ENCODE measurements at places on chromosomes 2 and 18.

- DNase-seq: peak; percentile 71
These were observed 150.4 kb upstream of the SLC1A4 start for GRCh38 chr2:64838817-64839216.

GRCh38 chr2:107412981-107413380 is 413.7 kb upstream of the RGPD4 start:
- no peak for DNase-seq

GRCh38 chr2:217146956-217147355 is 287.1 kb upstream of the TNP1 start:
- DNase-seq: no peak

GRCh38 chr2:136666-137065 is 90.4 kb upstream of the FAM110C start:
- DNase-seq: no peak

DNA sequence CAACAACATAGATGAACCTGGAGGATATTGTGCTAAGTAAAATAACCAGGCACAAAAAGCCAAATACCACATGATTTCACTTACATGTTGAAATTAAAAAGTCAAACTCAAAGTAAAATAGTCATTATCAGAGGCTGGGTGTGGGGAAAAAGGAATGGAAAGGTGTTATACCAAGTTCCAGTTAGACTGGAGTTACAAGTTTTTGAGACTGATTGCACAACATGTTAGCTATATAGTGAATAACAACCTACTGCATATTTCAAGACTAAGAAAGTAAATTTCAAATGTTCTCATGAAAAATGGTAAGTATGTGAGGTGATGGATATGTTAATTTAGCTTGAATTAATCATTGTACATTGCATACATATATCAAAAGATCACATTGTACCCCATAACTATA is 116.8 kb upstream of the HNMT start:
- no peak for DNase-seq

DNA sequence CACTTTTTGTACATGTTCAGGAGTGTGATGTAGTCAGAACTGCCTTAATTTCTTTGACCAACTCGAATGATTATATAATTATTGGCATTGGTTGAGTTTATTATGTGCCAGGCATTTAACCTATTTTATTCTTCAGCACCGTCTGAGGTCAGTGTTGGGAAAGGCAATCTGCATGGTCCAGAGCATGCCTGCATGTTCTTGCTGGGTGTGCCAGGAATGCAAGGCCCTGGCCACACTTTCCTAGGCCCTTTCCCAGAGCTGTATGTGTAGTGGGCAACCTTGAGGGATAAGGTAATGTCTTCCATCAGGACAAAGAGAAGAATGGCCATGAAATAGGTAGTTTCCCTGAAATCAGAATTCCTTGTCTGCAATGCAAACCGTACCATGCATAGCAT is 9.7 kb upstream of the SNRNP200 start:
- no peak for DNase-seq

- DNase-seq: no peak
These were observed 102.7 kb downstream of the CALCRL start for GRCh38 chr2:187345338-187345737.

DNA sequence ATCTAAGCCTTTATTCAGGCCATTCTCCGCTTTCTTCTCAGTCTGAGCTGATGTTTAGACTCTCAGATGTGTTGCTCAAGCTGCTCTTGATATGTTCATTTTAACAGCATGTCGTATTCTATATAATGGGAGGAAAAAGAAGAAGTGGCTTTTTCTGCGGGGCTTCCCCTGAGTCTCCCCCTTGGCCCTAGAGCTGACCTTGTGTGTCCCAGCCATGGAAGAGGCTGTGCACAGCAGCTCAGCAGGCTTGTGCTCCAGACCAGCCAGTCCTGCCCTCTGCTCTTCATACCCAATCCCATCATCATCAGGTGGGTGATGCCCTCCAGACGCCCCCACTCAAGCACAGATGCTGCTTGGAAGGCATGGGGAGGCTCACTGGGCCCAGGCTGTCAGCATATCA is 155.1 kb upstream of the CELF4 start:
- no peak for DNase-seq

DNA sequence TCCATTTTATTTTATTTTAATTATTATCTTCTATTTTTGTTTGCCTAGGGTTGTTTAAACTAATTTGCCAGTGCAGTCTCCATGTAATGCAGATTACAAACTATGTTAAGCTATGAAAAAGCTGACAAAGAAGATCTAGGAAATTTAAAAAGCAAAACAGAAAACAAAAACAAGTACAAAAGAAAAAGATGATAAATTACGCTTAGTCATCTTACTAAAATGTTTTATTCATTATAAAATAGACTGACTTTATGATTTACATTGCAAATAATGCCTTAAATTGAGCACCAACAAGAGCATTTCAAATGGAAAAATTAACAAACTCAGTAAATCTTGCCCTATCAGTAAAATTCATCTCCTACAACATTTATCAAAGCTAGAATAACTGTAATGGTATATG is 52.9 kb downstream of the LRPPRC start:
- no peak for DNase-seq

DNA sequence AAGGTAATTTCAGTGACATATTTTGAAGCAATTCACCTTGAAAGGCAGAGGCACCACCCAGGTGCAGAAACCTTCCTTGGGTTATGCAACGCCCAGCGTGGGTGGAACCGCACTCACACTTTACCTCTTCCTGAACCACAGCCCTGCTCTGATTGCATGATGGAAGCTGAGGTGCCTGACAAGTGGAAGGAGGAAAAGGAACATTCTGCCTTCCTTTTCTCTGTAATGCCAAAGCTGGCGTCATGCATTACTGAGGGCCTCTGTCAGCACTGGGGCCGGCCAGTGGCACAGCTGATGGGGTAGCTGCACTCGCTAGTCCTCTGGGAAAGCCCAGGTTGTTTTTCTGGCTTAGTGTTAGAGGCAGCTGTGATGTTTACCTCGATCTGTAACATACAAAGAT is 266.5 kb downstream of the NEDD4L start:
- DNase-seq: no peak

DNA sequence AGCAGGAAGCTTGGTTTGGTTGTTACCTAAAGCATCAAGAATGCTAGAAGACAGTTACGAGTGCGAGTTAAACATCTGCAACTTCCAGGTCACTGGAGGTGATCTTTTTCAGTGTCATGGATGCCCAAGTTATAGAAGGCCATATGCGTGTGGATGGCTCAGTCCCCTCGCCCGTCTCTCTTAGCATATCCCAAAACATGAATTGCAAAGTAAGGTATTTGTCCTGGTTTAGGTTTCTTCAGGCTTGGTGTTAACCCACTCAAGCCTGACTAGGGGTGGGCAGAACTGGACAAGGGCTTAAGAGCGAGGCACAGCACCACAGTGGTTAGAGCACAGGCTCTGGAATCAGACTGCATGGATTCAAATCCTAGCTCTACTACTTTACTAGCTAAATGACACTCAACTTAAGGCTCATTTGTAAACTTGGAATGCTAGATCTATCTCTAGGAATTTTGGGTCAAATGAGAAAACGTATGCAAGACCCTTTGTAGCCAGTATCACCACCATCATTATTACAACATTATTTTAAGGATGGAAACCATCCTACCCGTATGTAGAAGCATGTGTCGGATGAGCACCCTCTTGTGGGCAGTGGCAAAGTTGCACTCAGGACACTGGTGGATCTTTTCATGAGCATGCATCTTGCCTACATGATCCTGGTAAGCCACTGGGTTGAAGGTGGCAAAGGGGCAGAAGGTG is 11.2 kb downstream of the ZNF142 start:
- DNase-seq: peak; percentile 61

GRCh38 chr2:75612108-75612861 is 34.3 kb upstream of the MRPL19 start:
- no peak for DNase-seq

DNA sequence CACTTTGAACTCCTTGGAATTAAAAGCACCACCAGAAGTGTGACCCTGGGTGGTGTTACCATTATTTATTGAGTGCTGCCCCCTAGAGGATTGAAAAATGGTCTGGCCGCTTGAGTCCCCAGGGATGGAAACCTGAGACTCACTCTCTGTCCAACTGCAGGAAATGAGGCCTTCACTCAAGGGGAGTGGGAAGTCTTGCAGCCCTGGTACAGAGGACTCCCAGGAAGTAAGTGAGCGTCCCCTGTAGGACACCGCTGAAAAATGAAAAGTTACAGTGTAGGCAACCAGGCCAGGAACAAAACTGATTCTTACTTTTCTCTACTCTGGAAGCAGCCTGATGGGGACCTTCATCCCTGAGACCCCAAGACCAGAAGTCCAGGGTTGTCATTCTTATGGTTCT is 2.2 kb upstream of the NRP2 start:
- DNase-seq: peak; percentile 41

GRCh38 chr2:114534116-114535084 is 92.0 kb downstream of the DPP10 start:
- no peak for DNase-seq

DNA sequence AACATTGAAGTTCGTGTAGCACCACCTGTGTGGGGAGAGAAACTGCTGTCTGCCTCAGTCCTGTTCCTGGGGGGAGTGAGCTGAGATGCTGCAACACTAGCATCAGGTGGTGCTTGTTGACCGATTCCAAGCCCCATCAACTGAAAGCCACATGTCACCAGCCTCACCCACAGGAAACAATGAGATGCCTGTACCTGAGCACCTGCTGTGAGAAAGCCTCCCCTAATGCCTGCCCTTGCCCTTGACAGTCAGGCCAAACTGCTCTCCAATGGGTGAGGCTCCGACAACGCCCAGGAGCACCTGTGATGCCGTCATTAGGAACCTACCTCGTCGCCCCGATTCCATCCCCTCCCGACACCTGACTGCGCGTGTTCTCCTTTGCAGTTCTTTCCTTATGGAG is 104.6 kb downstream of the SMC6 start:
- DNase-seq: no peak

DNA sequence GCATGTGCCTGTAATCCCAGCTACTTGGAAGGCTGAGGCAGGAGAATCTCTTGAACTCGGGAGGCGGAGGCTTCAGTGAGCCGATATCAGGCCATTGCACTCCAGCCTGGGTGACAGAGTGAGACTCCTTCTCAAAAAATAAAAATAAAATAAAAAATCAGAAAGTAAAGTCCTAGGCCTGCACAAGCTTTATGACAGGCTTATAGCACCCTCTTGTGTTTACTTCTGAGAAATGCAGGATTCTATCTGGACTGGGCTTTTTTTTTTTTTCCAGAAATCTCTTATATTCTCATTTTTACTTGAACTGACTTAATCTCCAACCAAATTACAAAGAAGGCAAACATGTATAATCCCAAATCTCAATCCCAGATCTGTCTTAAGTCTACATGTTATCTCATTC is 26.1 kb upstream of the REG3G start:
- no peak for DNase-seq

GRCh38 chr2:97932975-97933662 is 62.6 kb downstream of the TMEM131 start:
- DNase-seq: no peak

GRCh38 chr2:64989982-64990614 is 899 bp downstream of the SLC1A4 start:
- no peak for DNase-seq

- no peak for DNase-seq
These were observed 97.5 kb upstream of the TWIST2 start for GRCh38 chr2:238750212-238750904.

DNA sequence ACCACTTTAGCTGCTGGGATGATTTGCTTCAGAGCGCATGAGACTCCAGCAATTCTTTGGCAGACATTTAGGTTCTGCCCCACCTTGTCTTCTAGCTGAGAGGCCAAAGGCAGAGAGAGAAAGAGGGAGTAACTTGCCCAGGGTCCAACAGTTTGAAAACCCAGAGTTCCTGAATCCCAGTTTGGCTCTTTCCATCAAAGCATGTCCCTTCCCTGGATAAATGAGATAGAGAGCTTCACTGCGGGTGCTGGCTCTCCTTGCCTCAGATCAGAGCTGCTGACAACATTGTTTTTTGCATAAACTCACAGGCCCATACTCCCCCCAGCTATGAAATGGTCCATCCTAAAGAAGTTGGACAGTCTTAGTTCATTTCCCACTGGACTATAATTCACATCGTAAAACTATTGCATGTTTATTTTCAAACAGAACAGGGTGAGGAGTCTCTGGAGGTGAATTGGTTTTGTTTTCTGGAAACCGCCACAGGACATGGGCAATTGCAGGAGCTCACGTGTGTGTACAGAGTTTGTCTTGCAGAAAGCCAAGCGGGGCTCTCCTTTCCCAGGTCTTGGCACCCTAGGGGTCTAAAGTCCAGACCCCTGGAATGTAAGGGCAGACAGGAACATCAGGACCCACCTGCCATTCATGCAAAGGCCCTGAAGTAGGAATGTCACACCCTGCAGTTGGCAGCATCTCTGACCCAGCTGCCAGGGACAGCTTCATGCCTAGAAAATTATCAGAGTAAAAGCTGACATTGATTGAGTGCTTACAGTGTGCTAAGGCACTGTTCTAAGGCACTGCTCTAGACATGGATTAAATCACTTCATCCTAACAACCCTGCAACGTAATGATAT is 25.0 kb upstream of the SLC14A2 start:
- DNase-seq: no peak

DNA sequence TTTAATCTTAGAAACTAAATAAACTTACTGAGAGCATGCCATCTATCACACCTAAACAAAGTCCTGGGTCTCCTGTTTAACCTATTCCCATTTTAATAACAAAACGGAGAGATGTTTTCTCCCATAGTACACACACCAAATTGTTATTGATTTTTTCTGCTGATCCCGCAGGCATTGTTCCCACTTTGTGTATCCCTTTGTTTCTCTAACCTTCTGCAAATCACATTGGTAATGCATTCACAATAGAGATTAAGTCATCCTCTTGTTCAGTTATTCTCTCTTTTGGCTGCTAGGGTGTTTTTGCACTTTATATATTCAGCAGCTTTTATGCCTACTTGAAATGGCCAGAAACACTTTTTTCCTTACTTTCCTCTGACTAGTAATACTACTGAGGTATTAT is 1071.9 kb upstream of the CDH2 start:
- no peak for DNase-seq

- DNase-seq: peak; percentile 66
These were observed 11.0 kb downstream of the ERFE start for GRCh38 chr2:238169708-238170251.

DNA sequence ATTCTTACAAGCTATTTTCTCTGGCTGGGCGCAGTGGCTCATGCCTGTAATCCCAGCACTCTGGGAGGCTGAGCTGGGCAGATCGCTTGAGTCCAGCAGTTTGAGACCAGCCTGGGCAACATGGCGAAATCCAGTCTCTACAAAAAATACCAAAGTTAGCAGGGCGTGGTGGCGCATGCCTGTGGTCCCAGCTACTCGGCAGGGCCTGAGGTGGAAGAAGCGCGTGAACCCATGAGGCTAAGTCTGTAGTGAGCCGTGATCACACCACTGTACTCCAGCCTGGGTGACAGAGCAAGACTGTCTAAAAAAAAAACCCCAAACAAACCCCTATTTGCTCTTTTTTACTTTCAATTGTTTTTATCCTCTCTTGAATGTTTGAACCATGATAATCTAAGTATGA is 37.0 kb downstream of the PPP4R1 start:
- DNase-seq: no peak

DNA sequence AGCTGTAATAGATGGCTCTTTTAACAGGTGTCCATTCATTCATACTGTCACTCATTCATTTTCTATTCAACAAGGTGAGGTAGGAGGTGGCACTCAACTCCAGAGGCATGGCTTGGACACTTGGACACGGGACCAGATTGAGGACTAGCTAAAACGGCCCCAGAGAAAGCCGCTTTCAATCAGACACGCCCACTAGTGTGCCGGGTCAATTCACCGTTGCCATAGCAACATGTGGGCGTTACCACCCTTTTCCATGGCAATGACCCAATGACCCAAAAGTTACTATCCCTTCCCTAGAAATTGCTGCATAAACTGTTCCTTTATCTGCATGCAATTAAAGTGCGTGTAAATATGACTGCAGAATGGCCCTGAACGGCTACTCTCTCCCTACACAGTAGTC is 49.2 kb upstream of the LGALSL start:
- DNase-seq: no peak

GRCh38 chr2:3000968-3001367 is 376.6 kb downstream of the EIPR1 start:
- DNase-seq: no peak
